ENCODE measurements at places on chromosomes 11 and 22.
A peak's percentile ranks its signal among the peaks of the same experiment; 100 is the strongest.

GRCh38 chr22:28867191-28867590 is 16.2 kb upstream of the ZNRF3 start:
- no peak for DNase-seq

GRCh38 chr11:9438611-9439010 is 22.2 kb upstream of the ZNF143 start:
- DNase-seq = no peak

GRCh38 chr22:42425337-42425988 is 6.7 kb downstream of the NFAM1 start:
- DNase-seq = no peak

DNA sequence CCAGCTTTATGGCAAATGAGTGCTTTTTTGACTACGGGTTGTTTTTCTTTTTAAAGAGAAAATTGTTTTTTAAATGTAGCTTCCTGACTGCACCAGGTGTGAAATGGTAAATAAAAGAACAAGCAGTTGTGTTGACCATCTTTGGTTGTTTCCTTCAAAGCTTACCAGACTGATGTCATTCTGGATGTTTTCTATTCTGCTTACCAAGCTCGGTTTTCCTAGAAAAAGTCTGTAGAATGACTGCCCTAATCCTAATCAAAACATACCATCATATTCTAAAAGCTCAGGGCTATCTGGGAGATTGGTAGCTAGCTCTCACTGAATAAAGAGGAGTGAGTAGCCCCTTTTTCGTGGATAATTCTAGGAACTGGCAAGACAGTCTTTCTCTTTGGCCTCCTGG is 77.7 kb downstream of the GAB2 start:
- DNase-seq = no peak

- DNase-seq = no peak
Observed at GRCh38 chr11:104917271-104918112, 19.2 kb upstream of the CASP12 start.

- DNase-seq = peak; percentile 91
Observed at GRCh38 chr22:42994917-42995562, 19.9 kb downstream of the PACSIN2 start.

- DNase-seq = no peak
Observed at GRCh38 chr22:22871536-22872278, 15.9 kb upstream of the IGLL5 start.

Data from fibroblast of skin of abdomen (primary cell).